ENCODE measurements at places on chromosomes 5 and 9.

- H3K4me3 ChIP-seq = no peak overlapping the region
- H3K4me1 ChIP-seq = no peaks in the 10 kb centered on the region
- DNase-seq = no peak
- H3K27ac ChIP-seq = no peak overlapping the region
- no peaks in the 10 kb centered on the region for H3K27me3 ChIP-seq
Measured at GRCh38 chr5:17276445-17276844, 59.0 kb downstream of the BASP1 start.

- no peaks in the 10 kb centered on the region for H3K27me3 ChIP-seq
- H3K27ac ChIP-seq = no peak overlapping the region
- no peak overlapping the region for H3K4me3 ChIP-seq
- DNase-seq = no peak
- H3K4me1 ChIP-seq = no peaks in the 10 kb centered on the region
Measured at GRCh38 chr5:78397831-78398230, 37.4 kb downstream of the SCAMP1 start.

DNA sequence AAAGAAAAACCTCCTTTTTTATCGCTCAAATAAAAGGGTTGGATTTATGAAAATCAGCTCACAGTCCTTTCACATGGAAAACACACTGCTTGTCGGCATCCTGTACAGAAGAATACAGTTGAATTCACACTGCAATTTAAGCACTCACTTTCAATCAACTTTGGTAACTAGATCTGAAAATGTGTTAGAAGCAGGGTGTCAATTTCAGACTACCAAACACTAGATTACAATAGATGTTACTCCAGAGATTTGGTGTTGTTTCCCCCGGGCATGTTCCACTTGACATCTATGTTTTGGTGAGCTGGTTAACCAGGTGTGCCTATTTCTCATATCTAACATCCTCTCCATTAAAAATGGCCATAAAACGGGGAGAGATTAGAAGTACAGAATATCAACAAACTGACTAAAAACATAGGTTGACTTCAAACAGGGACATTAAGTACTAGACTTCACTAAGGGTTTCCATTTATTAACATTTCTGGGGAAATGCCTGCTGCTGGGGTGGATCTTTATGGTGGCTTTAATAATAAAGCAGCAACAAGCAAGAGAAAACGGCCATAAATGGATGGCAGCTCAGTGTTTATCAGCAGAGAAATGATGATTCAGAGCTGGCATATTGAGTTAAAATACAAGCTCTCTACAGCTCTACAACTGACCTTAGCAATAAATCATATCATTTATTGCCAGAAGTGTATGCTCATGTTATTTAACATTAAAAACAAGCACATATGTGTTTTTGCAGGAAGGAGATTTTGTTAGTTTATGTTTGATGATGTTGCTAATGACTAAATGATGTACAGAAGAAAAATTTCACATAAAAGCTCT, 158.8 kb downstream of the SLF1 start:
- H3K27ac ChIP-seq = no peak overlapping the region
- no peak overlapping the region for H3K4me3 ChIP-seq
- H3K27me3 ChIP-seq = no peaks in the 10 kb centered on the region

GRCh38 chr9:69122549-69123141, 51.4 kb upstream of the TJP2 start:
- H3K4me1 ChIP-seq = no peaks in the 10 kb centered on the region
- peak overlapping the region; percentile 99 for H3K27ac ChIP-seq
- H3K36me3 ChIP-seq = no peaks in the 10 kb centered on the region
- no peaks in the 10 kb centered on the region for H3K27me3 ChIP-seq
- H3K4me3 ChIP-seq = peak overlapping the region; percentile 75

DNA sequence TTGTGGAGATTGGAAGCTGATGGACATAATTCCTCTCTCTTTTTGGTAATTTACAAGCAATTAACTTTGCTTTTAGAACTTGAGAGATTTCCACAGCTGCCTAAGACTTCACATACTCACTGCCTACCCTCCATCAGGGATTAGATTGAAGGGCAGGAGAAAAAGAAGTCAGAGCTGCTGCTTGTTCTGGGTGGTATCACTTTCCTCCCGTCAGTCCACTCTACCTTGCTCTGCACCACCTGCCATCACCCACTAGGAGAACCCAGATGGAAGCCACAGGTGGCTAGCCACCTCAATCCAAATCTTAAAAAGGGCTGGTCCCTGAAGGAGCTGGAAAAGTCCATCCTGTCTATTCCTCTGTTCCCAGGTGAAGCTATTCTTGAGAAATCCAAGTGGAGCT, 10.5 kb downstream of the IRF1 start:
- no peaks in the 10 kb centered on the region for H3K27me3 ChIP-seq
- H3K36me3 ChIP-seq = no peaks in the 10 kb centered on the region
- no peak overlapping the region for H3K4me3 ChIP-seq
- no peak overlapping the region for H3K27ac ChIP-seq
- H3K4me1 ChIP-seq = peaks cover 39% of the 10 kb centered on the region
- no peak for DNase-seq

DNA sequence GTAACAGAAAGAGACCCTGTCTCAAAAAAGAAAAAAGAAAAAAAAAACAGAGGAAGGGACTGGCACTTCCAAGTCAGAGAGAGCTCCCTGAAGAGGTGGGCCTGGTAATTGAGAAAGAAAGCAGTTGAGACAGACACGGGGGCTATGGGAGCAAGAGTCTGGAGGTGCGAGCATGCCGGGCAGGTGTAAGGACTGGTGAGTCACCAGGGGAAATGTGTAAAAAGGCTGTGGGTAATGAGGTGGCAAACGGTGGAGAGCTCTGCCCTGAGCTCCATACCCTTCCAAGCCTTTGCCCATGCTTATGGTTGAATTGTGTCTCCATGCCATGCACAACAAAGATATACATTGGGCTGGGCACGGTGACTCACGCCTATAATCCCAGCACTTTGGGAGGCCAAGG, 18.0 kb upstream of the JADE2 start:
- peak overlapping the region; percentile 91 for H3K27ac ChIP-seq
- no peak overlapping the region for H3K4me3 ChIP-seq

GRCh38 chr5:67873935-67874334, 341.6 kb upstream of the PIK3R1 start:
- no peak overlapping the region for H3K27ac ChIP-seq
- no peaks in the 10 kb centered on the region for H3K36me3 ChIP-seq
- no peak for DNase-seq
- H3K4me1 ChIP-seq = peaks cover 21% of the 10 kb centered on the region

DNA sequence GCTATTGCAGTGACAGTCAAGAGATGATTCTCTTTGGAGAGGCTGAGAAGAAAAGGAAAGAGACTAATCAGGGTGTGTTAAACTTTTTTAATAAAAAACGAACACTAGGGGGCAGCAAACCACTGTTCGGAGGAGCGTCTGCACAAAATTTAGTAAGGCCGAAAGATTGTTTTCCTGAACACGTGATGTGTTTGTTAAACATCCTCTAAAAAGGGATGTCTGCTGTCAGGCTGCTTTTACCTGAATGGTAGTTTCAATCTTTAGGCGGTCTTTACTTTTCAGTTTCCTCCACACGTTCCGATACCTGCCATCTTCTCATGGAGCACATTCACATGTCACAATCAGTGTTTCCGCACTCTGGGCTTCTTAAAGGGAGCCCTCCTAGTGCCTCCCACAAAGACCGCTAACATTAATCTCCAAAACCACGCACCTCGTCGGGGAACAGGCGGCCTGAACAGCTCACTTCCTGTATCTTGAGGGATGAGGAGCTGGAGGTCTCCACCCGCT, 125.2 kb downstream of the GPBP1 start:
- no peak overlapping the region for H3K4me3 ChIP-seq
- no peaks in the 10 kb centered on the region for H3K36me3 ChIP-seq
- no peaks in the 10 kb centered on the region for H3K27me3 ChIP-seq
- H3K4me1 ChIP-seq = no peaks in the 10 kb centered on the region

GRCh38 chr9:37471942-37472684, 6.9 kb upstream of the ZBTB5 start:
- no peak overlapping the region for H3K4me3 ChIP-seq
- no peaks in the 10 kb centered on the region for H3K4me1 ChIP-seq
- H3K27ac ChIP-seq = peak overlapping the region; percentile 77
- peak; percentile 76 for DNase-seq
- H3K27me3 ChIP-seq = no peaks in the 10 kb centered on the region

- peak overlapping the region; percentile 89 for H3K27ac ChIP-seq
- DNase-seq = no peak
- no peaks in the 10 kb centered on the region for H3K27me3 ChIP-seq
- no peaks in the 10 kb centered on the region for H3K36me3 ChIP-seq
- H3K4me3 ChIP-seq = peak overlapping the region; percentile 69
Measured at GRCh38 chr9:111632060-111632459, 926 bp downstream of the DNAJC25 start.

- H3K27me3 ChIP-seq = no peaks in the 10 kb centered on the region
- H3K4me3 ChIP-seq = no peak overlapping the region
- H3K36me3 ChIP-seq = no peaks in the 10 kb centered on the region
- no peak for DNase-seq
Measured at GRCh38 chr9:125929846-125930245, 182.7 kb downstream of the PBX3 start.

- H3K27ac ChIP-seq = no peak overlapping the region
- no peak overlapping the region for H3K4me3 ChIP-seq
Measured at GRCh38 chr5:107342371-107342770, 328.4 kb downstream of the EFNA5 start.

DNA sequence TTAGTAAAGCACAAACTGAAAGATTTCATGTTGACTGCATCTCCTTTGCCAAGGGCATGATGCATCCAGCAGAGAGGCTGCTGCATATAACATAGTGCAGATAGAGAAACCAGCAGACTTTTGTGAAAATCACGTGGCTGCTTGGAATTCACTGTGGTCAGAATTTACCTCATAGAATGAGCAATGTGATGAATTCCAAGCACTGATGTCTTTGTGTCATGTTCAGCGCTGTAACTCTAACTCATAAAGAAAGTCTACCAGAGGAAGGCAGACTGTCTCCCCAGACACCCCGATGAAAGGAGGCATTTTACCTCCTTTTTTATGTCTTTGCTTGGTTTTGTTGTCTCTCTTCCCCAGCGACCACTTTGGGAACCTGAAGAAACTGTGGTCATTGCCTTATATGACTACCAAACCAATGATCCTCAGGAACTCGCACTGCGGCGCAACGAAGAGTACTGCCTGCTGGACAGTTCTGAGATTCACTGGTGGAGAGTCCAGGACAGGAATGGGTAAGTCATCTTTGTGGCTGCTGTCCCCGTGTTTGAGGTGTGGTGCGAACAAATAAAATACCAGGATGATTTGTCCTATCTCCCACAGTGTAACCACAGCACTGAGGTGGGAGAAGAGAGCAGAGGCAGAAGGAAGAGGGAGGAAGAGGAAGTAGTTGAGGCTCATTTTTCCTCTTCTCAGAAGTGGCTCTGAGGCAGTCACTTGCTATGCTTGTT, 42.0 kb downstream of the ITK start:
- H3K27me3 ChIP-seq = no peaks in the 10 kb centered on the region
- no peak overlapping the region for H3K4me3 ChIP-seq
- H3K4me1 ChIP-seq = no peaks in the 10 kb centered on the region

DNA sequence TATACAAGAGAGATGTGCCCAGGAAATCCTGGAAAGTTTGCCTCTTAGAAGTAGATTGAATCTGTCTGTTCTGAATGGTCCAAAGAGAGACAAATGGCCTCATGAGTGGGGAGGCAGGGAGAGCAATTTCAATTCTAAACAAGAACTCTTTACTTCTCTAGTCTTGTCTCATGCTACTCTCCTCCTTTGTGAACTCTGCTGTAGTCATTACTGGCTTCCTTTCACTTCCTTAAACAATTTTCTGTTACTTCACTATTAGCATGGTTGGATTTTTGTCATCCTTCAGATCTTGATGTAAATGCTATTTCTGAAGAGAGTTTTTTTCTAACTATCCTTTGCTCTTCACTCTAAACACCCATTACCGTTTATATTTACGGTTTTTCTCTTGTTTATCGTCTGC, 54.0 kb upstream of the GRIN3A start:
- H3K36me3 ChIP-seq = no peaks in the 10 kb centered on the region
- no peak overlapping the region for H3K4me3 ChIP-seq
- DNase-seq = no peak
- no peaks in the 10 kb centered on the region for H3K27me3 ChIP-seq
- H3K4me1 ChIP-seq = no peaks in the 10 kb centered on the region

- H3K4me1 ChIP-seq = no peaks in the 10 kb centered on the region
- H3K27ac ChIP-seq = no peak overlapping the region
- no peak for DNase-seq
Measured at GRCh38 chr5:174166231-174167079, 120.9 kb downstream of the NSG2 start.

- H3K27me3 ChIP-seq = no peaks in the 10 kb centered on the region
- no peak overlapping the region for H3K4me3 ChIP-seq
- DNase-seq = no peak
- no peak overlapping the region for H3K27ac ChIP-seq
- no peaks in the 10 kb centered on the region for H3K4me1 ChIP-seq
- no peaks in the 10 kb centered on the region for H3K36me3 ChIP-seq
Measured at GRCh38 chr5:5533927-5534326, 111.5 kb downstream of the ICE1 start.

GRCh38 chr9:133368249-133368881, 7.5 kb downstream of the SURF4 start:
- peaks cover 29% of the 10 kb centered on the region for H3K4me1 ChIP-seq
- H3K4me3 ChIP-seq = no peak overlapping the region
- H3K27me3 ChIP-seq = no peaks in the 10 kb centered on the region
- peak overlapping the region; percentile 83 for H3K27ac ChIP-seq

DNA sequence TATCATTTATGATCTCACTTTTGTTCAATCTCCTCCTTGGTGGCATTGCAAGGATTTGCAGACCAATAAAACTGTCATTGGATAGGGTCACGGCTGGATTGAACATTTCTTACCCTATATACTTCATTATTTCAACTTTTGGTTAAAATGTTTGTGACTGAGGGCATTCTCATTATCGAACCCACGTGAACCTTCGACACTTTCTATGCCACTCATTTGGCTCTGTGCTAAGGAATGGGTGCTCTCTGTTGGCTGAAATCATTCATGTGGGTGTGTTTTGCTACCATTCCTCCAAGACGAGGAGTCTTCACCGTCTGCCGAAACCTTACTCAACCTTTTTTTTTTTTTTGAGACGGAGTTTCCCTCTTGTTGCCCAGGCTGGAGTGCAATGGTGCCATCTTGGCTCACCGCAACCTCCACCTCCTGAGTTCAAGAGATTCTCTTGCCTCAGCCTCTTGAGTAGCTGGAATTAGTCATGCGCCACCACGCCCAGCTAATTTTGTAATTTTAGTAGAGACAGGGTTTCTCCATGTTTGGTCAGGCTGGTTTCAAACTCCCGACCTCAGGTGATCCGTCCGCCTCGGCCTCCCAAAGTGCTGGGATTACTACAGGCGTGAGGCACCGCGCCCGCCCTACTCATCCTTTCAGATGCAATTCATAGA, 62.5 kb downstream of the CSNK1A1 start:
- peaks cover 22% of the 10 kb centered on the region for H3K4me1 ChIP-seq
- no peaks in the 10 kb centered on the region for H3K27me3 ChIP-seq
- no peak for DNase-seq
- no peak overlapping the region for H3K4me3 ChIP-seq

DNA sequence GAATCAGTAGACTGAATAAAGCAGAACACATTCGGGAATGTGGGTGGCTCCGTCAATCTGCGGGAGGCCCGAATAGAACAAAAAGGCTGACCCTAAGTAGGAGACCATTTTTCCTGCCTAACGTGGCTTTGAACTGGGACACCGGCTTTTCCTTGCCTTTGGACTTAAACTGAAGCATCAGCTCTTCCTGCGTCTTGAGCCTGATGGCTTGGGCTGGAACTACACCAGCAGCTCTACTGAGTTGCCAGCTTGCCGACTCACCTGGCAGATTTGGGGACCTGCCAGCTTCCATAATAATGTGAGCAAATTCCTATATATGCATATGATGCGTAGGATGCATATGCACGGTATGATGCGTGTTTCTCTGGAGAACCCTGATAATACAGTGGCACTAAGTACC, 111.3 kb downstream of the DAPK1 start:
- H3K36me3 ChIP-seq = no peaks in the 10 kb centered on the region
- no peak overlapping the region for H3K27ac ChIP-seq
- H3K4me1 ChIP-seq = peaks cover 32% of the 10 kb centered on the region

- DNase-seq = peak; percentile 16
- H3K4me1 ChIP-seq = peaks cover 9% of the 10 kb centered on the region
- H3K27me3 ChIP-seq = no peaks in the 10 kb centered on the region
- H3K4me3 ChIP-seq = no peak overlapping the region
Measured at GRCh38 chr9:8477450-8477849, 677.9 kb upstream of the DMAC1 start.
